ENCODE measurements at places on chromosomes 2 and 18.
A peak's percentile ranks its signal among the peaks of the same experiment; 100 is the strongest.

DNA sequence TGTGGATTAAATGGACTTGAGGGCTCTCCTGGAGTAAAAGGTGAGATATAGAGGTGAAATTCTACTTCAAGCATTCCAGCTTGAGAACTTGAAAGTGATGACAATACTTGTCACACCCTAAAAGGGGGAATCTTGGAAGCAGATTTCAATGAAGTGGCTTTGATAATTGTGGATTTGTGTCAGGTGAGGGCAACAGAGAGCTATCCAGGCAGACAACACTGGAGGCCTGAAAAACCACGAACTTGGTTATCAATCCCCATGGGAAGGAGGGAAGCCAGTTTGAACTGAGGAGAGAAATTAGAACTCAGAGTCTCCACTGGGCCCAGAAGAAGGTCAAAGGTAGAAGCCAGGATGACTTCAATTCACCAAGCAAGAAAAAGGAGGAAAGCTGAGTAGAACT is 263.9 kb downstream of the FIGN start:
- no peak for DNase-seq

- no peak for DNase-seq
Measured at GRCh38 chr18:26579941-26580618, 31.7 kb upstream of the KCTD1 start.

DNA sequence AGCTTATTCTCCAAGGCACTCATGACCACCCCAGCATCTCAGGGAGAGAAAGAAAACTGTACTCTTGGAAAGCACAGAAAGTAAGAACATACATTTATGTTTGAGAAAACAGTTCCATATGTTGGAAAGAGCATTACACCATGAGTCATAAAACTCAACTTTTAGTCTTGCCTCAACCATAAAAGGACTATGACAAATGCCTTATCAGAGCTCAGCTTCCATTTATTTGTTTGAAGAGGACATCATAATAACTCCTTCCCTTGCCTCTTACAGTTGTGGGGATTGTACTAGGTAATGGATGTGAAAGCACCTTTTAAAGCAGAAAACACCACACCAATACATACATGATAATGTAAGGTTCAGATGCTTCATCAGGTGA is 370.8 kb downstream of the LNPK start:
- DNase-seq: no peak

DNA sequence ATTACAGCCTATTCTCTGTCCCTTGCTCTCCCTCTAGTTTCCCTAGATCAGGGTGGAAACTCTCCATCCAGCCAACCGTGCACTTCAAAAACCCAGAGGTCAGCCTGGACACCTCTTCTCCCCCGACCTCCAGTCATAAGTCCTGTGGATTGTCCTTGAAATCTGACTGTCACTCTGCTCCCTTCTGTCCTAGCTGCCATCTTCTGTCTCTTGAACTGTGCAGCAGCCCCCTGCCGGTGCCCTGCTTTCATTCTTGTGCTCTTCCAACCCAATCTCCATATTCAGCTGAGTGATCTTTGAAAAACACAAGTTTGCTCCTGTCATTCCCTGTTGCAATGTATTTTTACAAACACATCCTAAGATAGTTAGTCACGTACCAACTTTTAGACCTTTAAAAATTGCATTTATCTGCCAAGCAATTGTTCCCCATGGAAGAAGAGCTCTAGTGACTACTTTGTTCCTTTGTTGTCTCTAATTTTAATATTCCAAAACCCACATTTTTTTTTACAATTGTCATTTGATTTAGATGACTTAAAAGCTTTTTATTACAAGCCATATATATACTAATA is 254.3 kb downstream of the CAMKMT start:
- no peak for DNase-seq

GRCh38 chr2:64485961-64486360 is 32.0 kb downstream of the LGALSL start:
- peak; percentile 75 for DNase-seq

- no peak for DNase-seq
Measured at GRCh38 chr2:200765139-200765951, 46.4 kb upstream of the BZW1 start.

Measured in NCI-H187 treated with DMSO at 0.1 percent for 48 hours (cell line).